Stimulated activated memory B cell treated with anti-CD40 and anti-IgM and Interleukin-4, amounts not matched to agents 10 μg/mL and 1 μg/mL and 100 μg/mL, for 72 hours (primary cell): ENCODE measurements at places on chromosomes 16 and 17.

DNA sequence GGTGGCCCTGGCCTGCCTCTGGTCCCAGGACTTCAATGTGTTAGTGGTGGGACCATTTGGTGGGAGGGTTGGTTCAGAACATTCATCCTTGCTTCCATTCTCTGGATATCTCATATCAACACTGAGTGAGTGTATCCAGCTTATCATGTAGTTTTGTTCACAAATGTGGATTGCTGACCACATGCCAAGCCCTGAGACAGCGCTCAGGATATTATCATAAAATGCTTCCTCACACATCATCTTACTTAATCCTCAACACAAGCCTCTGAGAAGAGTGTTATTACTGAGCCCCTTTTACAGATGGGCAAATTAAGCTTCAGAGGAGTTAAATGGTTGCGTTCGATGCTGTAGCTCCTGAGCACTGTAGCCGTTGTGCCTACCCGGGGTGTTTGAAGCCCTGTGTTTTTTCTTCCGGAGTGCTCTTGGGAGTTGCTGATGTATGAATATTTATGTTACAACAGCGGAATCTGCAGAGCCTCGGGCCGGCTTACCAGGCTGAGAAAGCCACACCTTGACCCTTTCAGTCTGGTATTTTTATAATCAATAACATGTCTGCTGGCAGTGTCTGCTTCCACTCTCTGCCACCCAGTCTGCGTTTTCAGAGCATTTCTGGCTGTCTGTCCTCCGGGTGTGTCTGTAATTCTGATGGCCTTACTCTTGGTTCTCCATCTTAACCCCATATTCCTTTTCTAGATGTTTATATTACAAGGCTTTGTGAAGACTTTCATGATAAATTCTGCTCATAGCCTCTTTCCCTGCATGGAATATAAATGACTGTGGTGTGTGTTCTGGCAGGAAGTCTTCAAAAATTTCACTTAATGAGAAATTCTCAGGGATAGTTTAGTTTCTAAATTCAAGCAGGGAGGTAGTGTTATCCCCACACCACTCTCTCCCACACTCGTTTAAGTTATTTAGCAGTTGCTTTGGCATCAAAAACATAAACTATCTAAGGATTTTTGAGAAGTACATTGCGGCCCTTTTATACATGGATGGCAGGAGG, 2.9 kb downstream of the GLP2R start:
- no peak for ATAC-seq

GRCh38 chr17:52505601-52506000, 347.1 kb upstream of the CA10 start:
- no peak for ATAC-seq

DNA sequence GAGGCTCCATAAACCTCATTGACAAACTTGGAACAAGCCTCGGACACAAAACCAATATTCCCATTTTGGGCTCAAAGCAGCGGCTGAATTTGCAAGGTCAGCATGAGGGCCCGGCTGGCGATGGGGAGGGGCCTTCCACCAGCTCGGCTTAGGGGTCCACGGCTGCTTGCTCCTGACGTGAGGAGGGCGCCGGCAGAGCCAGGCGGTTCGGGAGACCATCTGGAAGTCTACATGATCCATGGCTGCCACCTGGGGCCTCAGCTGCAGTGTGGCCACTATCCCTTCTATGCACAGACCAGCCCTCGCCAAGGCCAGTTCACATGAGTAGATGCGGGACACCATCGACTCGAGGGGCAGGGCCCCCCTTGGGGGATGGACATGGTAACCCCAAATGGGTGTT, 39.1 kb downstream of the NDEL1 start:
- ATAC-seq, result no peak

DNA sequence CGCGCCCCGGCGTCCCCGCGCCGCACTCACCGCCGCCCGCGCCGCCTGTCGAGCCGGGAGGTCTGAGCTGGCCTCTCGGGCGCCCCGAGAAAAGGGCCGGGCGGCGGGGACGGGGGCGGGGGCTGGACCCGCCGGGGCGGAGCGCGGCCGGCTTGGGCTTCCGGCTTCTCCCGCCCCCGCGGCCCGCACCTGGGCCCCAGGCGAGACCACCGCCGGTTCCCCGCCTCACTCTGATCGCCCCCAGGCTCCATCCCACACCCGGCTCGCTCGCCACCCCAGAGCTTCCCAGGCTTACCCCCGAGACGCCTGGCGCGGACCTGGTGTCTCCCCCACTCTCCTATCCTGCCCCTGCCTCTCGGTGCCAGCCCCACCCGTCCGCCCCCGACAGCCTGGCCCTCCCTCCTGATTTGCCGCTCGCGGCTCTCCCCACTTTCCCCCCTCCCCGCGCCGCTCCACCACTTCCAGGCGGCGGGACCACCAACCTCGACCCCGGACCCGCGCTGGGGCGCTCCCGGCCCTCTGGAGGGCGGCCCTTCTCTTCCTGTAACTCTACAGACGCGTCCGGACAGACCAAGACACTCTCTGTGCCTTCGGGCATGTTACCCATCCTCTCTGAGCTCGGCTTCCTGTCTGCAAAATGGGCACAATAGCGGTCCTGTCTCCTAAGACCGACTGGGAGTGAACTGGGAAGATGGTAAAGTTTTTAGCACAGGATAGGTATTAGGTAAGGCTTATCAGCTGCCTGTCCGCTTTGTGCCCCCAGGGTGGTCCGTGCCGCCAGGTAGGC, at the start of gene LITAF:
Gene LITAF, minus strand, starts transcription at position 64 of the 787 bp plus-strand sequence. CDS start 30,189 bp downstream, outside the sequence.
- ATAC-seq, result peak; percentile 82

GRCh38 chr16:66652661-66653360, 43.7 kb downstream of the CMTM4 start:
- ATAC-seq, result no peak

DNA sequence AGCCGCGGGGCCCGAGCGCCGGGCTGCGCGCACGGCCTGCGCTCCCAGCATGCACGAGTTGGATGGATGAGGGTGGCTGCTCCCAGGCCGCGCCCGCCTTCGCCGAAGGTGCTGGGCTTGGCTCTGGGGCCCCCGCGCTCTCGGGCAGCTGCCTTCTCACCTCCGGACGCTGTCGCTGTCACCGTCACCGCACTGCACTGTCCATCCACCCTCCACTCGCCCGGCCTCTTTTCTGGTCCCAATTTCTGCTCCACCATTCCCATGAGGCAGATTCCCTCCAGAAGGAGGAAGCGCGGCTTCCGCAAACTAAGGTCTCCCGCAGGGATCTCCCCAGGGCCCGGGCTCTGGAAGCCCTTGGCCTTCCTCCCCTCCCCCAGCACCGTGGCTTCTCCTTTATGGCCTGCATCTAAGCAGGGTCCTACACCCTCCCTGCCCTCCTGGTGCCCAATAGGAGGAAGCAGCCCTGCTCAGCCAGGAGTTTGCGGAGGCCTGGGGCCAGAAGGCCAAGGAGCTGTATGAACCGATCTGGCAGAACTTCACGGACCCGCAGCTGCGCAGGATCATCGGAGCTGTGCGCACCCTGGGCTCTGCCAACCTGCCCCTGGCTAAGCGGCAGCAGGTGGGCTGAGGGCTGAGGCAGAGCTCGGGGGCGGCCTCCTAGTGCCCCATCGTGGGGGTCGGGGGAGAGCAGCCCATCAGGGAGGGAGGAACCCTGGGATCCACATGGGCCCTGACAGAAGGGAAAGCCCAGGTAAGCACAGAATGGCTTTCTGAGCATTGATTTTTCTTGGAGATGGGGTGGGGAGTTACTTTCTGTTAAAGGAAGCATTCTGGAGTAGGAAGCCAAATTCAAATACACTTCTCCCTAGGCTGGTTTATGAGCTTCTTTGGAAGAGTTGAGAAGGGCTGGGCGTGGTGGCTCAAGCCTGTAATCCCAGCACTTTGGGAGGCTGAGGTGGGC, 899 bp downstream of the ACE start:
- no peak for ATAC-seq

GRCh38 chr16:4096509-4096908, 19.7 kb downstream of the ADCY9 start:
- no peak for ATAC-seq

DNA sequence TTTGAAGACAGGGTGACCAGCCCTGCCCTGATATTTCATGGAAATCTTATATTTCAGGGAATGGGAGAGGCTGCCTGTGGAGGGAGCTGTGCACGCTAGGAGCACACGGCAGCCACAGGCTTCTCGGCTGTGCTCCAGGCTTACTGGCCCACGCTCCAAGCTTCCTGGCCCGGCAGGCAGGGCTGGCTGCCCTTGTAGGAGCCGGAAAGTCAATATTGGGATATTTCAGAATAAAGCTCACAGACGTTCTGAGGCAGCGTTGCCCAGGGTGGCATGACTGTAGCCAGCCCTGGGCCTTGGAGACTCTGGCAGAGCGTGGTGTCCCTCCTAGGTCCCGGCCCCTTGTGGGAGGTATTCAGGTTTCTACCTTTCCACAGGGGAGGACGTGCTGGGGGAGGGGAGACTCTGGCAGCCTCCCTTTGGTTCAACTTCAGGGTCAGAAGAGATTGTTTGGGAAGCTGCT, 95.6 kb downstream of the NPIPB11 start:
- no peak for ATAC-seq

- peak; percentile 58 for ATAC-seq
Observed at GRCh38 chr16:28984619-28985135, at the start of gene LAT. Gene LAT (plus strand): TSS chr16:28985052. CDS start chr16:28985418, 366 bp downstream.

DNA sequence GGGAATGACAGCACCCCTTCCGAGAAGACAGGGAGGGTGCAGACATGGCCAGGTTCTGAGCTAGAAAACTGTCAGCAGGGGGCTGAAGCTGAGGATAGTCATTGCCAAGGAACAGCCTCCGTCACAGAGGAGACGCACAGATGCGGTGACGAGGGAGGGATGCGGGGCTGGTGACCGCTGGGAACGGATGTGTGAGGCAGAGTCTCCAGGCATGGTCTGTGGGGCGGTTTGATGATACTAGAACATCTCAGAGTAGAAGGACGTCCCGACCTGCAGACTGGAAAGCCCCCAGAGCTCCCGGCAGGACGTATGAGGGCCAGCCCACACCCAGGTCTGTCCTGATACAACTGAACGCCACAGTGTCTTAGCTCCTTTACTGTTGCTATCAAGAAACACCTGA, 1.8 kb upstream of the CSNK1D start:
- no peak for ATAC-seq

- ATAC-seq, result no peak
Observed at GRCh38 chr16:15422222-15422621, 12.2 kb upstream of the BMERB1 start.

DNA sequence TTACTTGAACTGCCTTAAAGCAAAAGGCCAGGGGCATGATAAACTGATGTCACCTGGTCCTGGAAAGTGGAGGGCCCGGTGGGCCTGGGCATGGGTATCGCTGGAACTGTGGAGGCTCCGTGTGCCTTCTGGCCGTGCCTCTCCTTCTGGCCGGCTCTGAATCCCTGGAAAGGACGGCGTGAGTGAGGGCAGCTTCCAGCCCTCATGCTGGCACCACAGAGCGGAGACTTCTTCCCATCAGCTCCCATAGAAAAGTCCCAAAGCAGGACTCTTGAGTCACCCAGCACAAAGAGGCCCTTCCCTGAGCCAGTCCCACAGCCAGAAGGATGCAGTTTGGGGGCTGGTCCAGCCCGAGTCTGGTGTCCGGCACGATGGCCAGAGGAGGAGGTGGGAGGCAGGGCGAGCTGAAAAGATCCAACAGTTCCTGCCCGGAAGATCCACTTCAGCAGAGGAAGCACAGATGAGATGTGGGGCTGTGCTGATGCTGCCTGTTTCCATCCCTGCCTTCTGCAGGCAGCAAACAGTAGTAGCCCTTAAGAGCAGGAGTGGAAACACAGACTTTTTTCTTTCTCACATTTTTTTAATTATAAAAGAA, 7.8 kb downstream of the GAA start:
- no peak for ATAC-seq

DNA sequence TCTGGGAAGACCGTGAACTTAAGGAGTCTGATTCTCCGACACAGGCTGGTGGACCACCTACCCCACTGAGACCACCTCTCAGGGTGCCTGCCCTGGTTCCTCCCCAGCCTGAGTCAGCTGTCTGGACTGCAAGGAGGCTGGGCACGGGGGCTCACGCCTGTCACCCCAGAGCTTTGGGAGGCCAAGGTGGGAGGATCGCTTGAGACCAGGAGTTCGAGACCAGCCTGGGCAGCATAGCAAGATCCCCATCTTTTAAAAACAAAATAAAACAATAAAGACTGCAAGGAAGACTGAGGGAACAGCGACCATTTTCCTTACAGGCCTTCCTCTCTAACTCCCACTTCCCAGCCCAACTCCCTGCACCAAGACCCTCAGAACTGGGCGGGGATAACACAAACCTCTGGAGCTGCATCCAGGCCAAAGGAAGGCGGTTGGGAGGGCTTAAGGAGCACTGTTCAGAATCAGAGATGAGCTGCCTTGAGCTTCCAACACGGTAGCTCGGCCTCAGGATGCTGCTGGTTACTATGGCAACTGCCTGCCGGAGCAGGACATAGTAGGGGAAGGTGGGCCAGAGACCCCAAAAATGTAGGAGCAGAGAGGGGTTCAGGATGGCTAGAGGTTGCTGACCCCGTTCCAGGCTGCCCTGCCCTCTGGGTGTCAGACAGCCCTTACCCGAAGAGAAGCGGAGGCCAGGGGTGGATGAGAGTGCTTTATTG, 4.4 kb downstream of the APOBR start:
- ATAC-seq, result no peak

GRCh38 chr17:73759324-73759723, 115.1 kb upstream of the SDK2 start:
- no peak for ATAC-seq

DNA sequence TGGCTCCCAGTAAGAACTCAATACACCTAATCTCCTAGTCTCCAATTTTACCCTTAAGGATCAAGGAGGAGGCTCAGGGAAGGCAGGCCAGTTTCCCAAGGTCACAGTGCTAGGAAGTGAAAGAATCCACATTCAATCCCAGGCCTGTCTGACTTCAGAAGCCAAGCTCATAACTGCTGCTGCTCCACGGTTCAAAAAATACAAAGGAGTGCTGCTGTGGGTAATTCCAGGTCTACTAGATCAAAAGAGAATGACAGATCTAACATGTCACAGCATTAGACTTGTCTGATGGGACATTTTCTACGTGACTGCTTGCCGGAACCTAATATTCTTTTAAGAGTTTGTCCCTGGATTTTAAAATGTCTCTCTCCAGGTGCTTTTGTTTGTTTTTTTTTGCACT, 48.8 kb upstream of the IRX6 start:
- no peak for ATAC-seq

GRCh38 chr17:66025551-66025950, 166.4 kb downstream of the CEP112 start:
- no peak for ATAC-seq

DNA sequence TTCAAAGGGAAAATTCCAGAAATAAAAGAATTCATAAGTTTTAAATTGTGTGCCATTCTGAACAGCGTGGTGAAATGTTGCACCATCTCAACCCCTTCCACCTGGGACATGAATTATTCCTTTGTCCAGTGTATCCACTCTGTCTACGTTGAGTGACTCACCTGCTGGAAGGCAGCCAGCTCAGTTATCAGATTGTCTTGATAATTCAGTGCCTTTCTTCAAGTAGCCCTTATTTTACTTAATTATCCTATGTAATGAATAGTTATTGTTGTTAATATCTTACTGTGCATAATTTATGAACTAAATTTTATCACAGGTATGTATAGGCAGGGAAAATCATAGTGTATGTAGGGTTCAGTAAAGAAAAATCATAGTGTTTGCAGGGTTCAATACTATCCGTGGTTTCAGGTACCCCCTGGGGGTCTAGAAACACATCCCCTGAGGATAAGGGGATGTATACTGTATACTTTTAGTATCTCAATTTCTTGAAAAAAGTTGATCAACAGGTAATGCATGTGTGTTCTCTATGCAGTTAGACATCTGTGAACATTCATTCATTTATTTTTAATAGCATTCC, 7.7 kb upstream of the PCTP start:
- no peak for ATAC-seq
